ENCODE measurements at places on chromosomes 1 and 21. TPM values are rescaled to one million over a fixed set of nuclear protein-coding genes. Genes with fewer than 3 reads are reported as not detected.

The KCNK2 gene
- 0.12 TPM for total RNA-seq

The KCNAB2 gene
- total RNA-seq: 4.4 TPM

- H3K36me3 ChIP-seq: no peaks in the 10 kb centered on the region
- peaks cover 7% of the 10 kb centered on the region for H3K4me1 ChIP-seq
- no peak for DNase-seq
- no peaks in the 10 kb centered on the region for H3K27me3 ChIP-seq
- no peak overlapping the region for H3K27ac ChIP-seq
- no peak overlapping the region for H3K4me3 ChIP-seq
Measured at GRCh38 chr21:36730291-36731281, 31.7 kb downstream of the SIM2 start.

DNA sequence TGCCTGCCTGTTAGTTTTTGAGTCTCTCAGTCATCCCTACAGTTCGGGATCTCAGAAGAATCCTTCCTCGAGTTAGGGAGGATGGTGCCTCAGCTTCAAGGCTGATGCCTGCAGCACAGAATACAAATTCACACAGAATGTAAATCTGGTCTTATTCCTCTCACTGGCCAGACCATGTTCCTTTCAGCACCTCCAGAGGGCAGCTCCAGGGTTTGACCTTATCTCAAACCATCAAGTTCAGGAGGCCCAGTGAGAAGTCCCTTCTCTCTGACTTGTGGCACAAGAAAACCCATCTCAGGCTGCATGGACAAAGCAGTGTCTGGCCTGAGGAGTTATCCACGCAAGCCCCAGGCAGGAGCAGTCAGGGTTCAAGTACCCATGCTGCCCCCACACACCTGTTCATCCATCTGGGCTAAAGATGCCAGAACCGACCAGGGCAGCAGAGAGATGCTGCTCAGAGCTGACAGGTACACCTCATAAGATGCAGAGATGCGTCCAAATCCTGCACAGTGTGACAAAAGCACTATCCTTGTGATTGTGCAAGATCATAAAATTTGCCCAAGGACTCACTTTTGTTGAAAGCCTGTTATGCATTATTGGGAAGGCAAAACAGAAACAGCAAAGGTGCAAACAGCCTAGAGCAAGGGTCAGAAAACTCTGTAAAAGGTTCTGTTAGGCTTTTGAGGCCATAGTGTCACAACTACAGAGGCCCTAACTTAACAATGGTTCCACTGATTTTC lies 49.8 kb downstream of the BCAR3 start:
- H3K4me3 ChIP-seq: no peak overlapping the region
- no peaks in the 10 kb centered on the region for H3K27me3 ChIP-seq
- no peaks in the 10 kb centered on the region for H3K4me1 ChIP-seq
- DNase-seq: no peak

- no peak overlapping the region for H3K4me3 ChIP-seq
- H3K27ac ChIP-seq: no peak overlapping the region
- H3K36me3 ChIP-seq: no peaks in the 10 kb centered on the region
- no peaks in the 10 kb centered on the region for H3K4me1 ChIP-seq
Measured at GRCh38 chr1:165352442-165353293, 3.8 kb downstream of the LMX1A start.

The TRIM45 gene
- 0.82 TPM for total RNA-seq

- H3K36me3 ChIP-seq: no peaks in the 10 kb centered on the region
- no peaks in the 10 kb centered on the region for H3K27me3 ChIP-seq
- H3K4me1 ChIP-seq: no peaks in the 10 kb centered on the region
- no peak overlapping the region for H3K4me3 ChIP-seq
- no peak overlapping the region for H3K27ac ChIP-seq
Measured at GRCh38 chr21:31875496-31876015, 2.7 kb downstream of the HUNK start.

- H3K4me3 ChIP-seq: no peak overlapping the region
- H3K27ac ChIP-seq: no peak overlapping the region
- no peak for DNase-seq
- no peaks in the 10 kb centered on the region for H3K36me3 ChIP-seq
- H3K27me3 ChIP-seq: no peaks in the 10 kb centered on the region
Measured at GRCh38 chr1:71521655-71522264, 440.9 kb upstream of the ZRANB2 start.

The CFHR1 gene
- 1,157 TPM for total RNA-seq

- no peaks in the 10 kb centered on the region for H3K27me3 ChIP-seq
- peak overlapping the region; percentile 38 for H3K4me3 ChIP-seq
- H3K4me1 ChIP-seq: peaks cover 99% of the 10 kb centered on the region
- H3K36me3 ChIP-seq: no peaks in the 10 kb centered on the region
- peak; percentile 71 for DNase-seq
- peak overlapping the region; percentile 94 for H3K27ac ChIP-seq
Measured at GRCh38 chr1:201500670-201501120, 6.2 kb downstream of the CSRP1 start.

The DNAJC6 gene
- total RNA-seq: 0.46 TPM

DNA sequence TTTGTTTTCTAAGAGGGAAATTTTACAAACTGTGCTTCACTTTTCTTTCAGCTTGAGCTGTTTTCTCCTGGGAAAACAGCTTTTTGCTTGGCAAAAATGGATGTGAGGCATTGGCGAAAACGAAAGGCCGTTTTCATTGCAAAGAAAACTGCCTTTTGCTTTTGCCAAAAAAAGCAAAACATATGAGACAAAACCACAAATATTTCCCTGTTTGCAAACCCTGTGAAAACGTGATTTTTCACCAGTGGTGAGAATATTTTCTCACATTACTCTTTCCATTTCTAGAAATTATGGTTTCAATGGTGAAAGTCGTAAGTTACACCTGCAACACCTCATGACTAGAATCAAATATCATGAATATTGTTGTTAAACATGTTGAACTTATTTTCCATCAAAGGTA lies 74.0 kb upstream of the ZBTB18 start:
- no peaks in the 10 kb centered on the region for H3K27me3 ChIP-seq
- H3K36me3 ChIP-seq: no peaks in the 10 kb centered on the region
- DNase-seq: no peak
- H3K27ac ChIP-seq: no peak overlapping the region

DNA sequence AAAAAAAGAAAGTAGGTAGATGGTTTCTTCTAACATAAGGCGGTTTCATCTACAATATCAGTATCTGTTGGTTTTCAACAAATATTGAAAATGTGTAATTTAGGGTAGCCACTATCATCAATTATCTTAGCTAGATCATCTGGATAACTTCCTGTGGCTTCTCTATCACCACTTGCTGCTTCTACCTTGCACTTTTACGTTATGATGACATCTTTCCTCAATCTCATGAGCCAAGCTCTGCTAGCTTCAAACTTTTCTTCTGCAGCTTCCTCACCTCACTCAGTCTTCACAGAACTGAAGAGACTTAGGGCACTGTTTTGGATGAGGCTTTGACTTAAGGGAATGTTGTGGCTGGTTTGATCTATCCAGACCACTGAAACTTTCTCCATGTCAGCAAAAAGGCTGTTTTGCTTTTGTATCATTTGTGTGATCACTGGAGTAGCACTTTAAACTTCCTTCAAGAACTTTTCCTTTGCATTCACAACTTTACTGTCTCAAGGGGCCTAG lies 144.9 kb upstream of the HP1BP3 start:
- no peaks in the 10 kb centered on the region for H3K36me3 ChIP-seq
- H3K4me3 ChIP-seq: no peak overlapping the region
- H3K27me3 ChIP-seq: no peaks in the 10 kb centered on the region

The GBP2 gene
- total RNA-seq: 7.8 TPM

- peak; percentile 52 for DNase-seq
- H3K27me3 ChIP-seq: no peaks in the 10 kb centered on the region
- H3K36me3 ChIP-seq: no peaks in the 10 kb centered on the region
- no peak overlapping the region for H3K27ac ChIP-seq
- no peaks in the 10 kb centered on the region for H3K4me1 ChIP-seq
Measured at GRCh38 chr1:2379733-2380404, 11.5 kb downstream of the MORN1 start.

- no peak for DNase-seq
- H3K27me3 ChIP-seq: no peaks in the 10 kb centered on the region
- H3K27ac ChIP-seq: no peak overlapping the region
- no peaks in the 10 kb centered on the region for H3K4me1 ChIP-seq
- no peak overlapping the region for H3K4me3 ChIP-seq
- H3K36me3 ChIP-seq: no peaks in the 10 kb centered on the region
Measured at GRCh38 chr1:64171797-64172281, 31.6 kb upstream of the UBE2U start.

The RGS13 gene
- total RNA-seq: not detected

The CFHR3 gene
- total RNA-seq: 105 TPM

DNA sequence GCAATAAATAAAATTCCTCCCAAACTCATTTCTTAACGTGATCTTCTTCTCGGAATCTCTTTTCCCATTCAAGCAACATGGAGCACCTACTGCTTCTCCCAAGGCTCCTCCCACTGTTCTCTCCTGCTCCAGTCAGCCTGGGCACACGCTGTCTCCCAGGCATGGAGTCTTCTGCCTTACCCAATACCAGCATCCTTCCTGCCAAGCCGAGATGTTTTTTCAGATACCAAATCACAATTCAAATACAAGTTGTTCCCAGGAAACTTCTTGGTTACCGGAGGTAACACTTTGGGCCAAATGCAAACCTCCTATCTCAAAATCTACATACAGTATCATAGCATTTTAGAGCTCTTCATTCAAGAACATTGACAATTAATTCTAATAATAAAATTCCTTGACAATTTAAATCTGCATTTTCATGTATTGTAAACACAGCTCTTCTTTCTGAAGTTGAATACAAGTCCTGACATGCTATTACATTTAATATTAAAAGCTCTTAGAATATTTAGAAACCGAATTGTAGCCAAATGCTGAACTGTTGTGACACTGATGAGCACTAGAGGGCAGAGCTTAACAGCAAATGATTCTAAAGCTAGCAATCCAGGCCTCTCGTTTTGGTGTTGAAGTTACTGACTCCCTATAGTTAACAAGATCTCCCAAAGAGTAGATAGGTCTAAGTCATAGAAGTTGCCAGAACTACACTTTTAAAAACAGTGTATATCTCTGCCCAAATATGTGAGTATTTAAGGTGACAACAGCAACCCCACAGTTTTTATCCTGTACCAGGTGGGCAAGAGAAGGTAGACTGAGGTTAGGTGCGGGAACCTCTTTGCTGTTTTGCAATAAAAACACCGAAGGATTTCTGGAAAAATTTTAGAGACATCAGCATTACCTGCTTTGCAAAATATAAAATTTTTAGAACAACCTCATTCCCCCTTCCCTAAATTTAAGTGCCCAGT lies 52.3 kb downstream of the BCAR3 start:
- H3K4me3 ChIP-seq: no peak overlapping the region
- no peak overlapping the region for H3K27ac ChIP-seq
- H3K36me3 ChIP-seq: no peaks in the 10 kb centered on the region
- DNase-seq: peak; percentile 51
- H3K27me3 ChIP-seq: no peaks in the 10 kb centered on the region
- no peaks in the 10 kb centered on the region for H3K4me1 ChIP-seq

- peak overlapping the region; percentile 95 for H3K27ac ChIP-seq
- H3K36me3 ChIP-seq: no peaks in the 10 kb centered on the region
- peaks cover 26% of the 10 kb centered on the region for H3K4me1 ChIP-seq
- DNase-seq: no peak
- peak overlapping the region; percentile 84 for H3K4me3 ChIP-seq
- H3K27me3 ChIP-seq: no peaks in the 10 kb centered on the region
Measured at GRCh38 chr1:166875302-166875733, 746 bp downstream of the TADA1 start.

DNA sequence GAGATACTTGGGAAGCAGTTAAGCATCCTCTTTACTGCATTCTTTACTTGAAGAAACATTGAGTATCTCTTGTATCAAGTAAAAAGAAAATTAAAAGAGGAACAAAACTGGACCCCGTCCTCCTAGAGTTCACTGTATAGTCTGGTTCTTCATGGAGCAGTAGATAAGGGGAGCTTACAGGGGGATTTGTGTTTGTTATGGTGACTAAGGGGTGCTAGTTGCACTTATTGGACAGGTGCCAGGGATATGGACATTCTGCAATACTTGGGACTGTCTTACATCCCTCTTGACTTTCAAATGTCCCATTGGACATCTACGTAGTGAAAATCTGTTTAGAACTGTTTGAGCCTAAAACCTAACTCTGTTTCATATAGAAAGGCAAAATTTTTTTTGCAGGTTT lies 67.2 kb downstream of the ALG14 start:
- no peaks in the 10 kb centered on the region for H3K36me3 ChIP-seq
- no peaks in the 10 kb centered on the region for H3K27me3 ChIP-seq
- H3K4me3 ChIP-seq: no peak overlapping the region
- H3K4me1 ChIP-seq: no peaks in the 10 kb centered on the region

- DNase-seq: no peak
- H3K4me1 ChIP-seq: no peaks in the 10 kb centered on the region
- no peak overlapping the region for H3K4me3 ChIP-seq
- H3K36me3 ChIP-seq: no peaks in the 10 kb centered on the region
- no peaks in the 10 kb centered on the region for H3K27me3 ChIP-seq
- no peak overlapping the region for H3K27ac ChIP-seq
Measured at GRCh38 chr21:33968080-33968994, 52.7 kb upstream of the ATP5PO start.

- no peaks in the 10 kb centered on the region for H3K27me3 ChIP-seq
- DNase-seq: no peak
- H3K27ac ChIP-seq: no peak overlapping the region
- no peaks in the 10 kb centered on the region for H3K4me1 ChIP-seq
- H3K36me3 ChIP-seq: no peaks in the 10 kb centered on the region
Measured at GRCh38 chr1:234243521-234244260, 129.6 kb upstream of the COA6 start.

DNA sequence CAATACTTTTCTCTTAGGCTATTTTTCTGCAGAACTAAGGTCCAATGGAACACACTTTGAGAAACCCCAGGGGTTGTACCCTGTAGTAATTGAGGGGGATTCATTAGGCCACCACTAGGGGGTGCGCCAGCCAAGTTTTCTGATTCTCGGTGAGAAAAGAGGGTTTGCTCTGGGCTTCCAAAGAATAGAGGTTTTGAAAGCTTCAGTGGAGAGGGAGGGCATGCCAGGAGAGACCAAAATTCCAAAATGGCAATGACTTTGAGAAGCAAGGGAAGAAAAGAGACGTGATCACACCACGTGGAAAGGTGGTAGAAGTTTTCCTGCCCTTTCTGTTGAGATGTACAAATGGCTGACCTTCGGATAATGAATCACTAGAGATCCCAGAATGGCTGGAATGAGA lies 323.3 kb downstream of the RPS6KC1 start:
- DNase-seq: peak; percentile 66
- no peaks in the 10 kb centered on the region for H3K27me3 ChIP-seq
- no peak overlapping the region for H3K4me3 ChIP-seq
- H3K27ac ChIP-seq: no peak overlapping the region

DNA sequence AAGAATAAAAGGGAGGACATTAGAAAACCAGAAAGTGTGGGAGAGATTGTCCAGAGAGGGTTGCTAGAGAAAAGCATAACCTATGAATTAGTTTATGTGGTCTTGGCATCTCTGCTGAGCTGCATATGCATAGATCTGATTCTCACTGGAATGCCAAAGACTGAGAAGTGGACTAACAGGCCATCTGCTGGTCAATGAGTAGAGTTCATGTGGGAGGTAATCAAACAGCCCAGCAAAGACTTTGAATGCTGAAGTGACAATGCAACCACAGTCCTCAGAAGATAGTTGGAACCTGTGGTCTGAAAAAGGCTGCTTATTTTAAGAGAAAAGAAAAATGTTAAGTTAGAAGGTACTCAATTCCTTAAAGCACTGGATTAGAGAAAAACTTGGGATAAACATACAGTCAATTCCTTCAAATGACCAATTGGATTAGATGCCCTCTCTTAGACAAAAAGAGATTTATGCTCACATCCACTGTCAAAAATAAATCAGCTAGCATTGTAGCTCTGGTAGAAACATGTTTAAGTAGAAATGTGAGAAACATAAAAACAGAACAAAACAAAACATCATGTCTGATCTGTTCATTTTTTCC lies 382.8 kb downstream of the AMY1C start:
- H3K27me3 ChIP-seq: no peaks in the 10 kb centered on the region
- no peak overlapping the region for H3K4me3 ChIP-seq
- H3K36me3 ChIP-seq: no peaks in the 10 kb centered on the region
- no peak for DNase-seq
- H3K27ac ChIP-seq: no peak overlapping the region

Data from right lobe of liver (tissue), 6 donors.